ENCODE measurements at places on chromosomes 1 and 21. TPM values are rescaled to one million over a fixed set of nuclear protein-coding genes. Genes with fewer than 3 reads are reported as not detected.

GRCh38 chr1:110643879-110644472 is 30.8 kb downstream of the KCNA3 start:
- no peak for DNase-seq

The TMEM61 gene
- total RNA-seq: 7.1 TPM

GRCh38 chr1:70856201-70856600 is 191.4 kb downstream of the PTGER3 start:
- DNase-seq: no peak

The KLF17 gene
- not detected for total RNA-seq

DNA sequence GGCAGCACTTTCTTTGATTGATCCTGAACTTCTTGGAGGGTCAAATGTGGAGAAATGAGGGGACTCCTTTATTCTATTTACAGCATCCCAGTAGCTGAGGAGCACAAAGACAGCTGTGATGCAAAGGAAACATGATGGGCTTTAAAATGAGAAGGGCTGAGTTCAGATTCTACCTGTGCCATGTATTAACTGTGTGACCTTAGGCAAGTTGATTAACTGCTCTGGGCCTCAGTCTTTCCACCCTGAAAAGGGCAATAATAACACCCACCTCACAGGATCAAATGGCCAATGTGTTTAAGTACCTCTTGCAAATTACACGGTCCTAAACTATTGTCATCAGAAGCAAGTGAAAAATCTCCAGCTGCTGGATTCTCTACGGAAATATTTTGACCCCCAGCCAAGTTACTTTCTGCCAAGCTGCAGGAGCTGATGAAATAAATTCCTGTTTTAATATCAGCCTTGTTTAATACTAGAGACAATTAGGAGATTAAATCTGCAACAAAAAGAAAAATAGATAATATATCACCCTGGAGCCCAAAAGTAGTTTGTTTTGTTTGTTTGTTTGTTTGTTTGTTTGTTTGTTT is 15.7 kb downstream of the TMEM81 start:
- DNase-seq: no peak

DNA sequence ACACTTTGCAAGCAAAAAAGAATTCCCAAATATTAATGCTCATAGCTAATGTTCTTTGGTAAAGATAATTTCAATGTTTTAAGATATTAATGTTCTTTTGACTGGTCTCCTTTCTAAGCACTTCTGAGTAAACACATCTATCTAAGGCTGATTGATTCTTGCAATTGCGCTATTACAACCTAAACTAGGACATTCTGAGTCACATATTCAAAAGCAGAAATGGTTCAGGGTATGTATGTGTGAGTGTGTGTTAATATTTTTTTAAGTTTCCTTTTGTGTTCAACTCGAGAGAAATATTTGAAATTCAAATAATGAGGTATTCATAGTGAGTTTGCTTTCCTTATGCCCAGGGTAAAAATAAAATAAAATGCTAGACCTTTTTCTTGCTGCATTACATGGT is 203.6 kb upstream of the GRIK3 start:
- DNase-seq: no peak

- no peak for DNase-seq
Observed at GRCh38 chr1:101178688-101179491, 57.9 kb upstream of the S1PR1 start.

DNA sequence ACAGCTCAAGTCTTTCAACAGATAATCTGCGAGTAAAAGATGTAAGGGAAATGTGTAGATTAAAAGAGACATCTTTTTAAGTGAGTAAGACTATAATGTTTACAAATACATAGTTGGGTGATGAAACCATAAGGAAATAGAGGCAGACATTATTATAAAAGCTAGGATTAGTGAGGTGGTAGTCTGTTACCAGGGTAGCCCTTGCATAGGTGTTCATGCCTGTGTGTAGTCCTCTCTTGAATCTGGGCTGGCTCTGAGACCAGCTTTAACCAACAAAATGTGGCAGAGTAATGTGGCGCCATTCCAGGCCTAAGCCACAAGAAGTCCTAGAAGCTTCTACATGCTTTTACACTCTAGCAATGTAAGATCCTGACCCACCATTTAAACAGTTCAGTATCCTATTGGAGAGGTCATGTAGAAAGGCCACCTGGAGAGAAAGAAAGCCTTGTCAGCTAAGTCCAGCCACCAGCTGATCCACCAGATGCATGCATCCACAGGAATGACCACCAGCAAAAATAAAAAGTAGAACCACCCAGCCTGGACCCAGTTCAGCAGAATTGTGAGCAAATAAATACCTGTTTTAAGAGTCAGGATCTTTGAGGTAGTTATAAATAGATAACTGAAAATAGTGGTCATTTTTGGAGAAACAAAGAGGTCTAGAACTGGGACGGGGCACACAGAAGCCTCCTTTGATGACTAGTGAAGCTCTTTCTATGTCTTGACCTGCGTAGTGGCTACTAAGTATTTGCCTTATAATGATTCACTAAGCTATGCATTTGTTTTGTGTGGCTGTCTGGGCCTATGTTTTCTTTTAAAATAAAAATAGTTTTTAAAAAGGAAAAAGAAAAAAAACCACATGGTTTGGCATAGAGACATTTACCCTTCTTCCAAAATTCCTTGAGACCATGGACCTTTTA is 8.1 kb downstream of the NIBAN1 start:
- DNase-seq: no peak

The RHBDL2 gene
- 17.1 TPM for total RNA-seq

DNA sequence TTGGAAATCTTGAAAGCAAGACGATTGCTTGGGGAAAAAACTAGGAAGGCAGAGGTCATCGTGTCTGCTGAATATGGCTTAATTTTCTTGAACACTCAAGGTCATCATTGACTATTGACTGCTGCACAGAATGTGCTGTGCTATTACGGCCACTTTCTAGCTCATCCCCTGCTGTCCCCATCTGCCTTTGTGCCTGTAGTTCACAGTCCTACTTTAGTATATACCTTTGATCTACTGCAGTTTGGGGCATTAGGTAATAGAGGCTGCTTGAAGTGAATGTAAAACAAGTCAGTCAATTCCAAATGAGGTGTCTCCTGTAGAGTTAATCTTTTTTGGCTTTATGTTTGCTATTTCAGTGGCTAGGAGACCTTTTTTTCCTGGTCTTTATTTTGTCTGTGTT is 8.3 kb downstream of the RAB4A start:
- no peak for DNase-seq

- no peak for DNase-seq
Observed at GRCh38 chr21:39657091-39657689, 44.5 kb downstream of the B3GALT5 start.

GRCh38 chr1:37704966-37705365 is 12.7 kb downstream of the CDCA8 start:
- DNase-seq: no peak

DNA sequence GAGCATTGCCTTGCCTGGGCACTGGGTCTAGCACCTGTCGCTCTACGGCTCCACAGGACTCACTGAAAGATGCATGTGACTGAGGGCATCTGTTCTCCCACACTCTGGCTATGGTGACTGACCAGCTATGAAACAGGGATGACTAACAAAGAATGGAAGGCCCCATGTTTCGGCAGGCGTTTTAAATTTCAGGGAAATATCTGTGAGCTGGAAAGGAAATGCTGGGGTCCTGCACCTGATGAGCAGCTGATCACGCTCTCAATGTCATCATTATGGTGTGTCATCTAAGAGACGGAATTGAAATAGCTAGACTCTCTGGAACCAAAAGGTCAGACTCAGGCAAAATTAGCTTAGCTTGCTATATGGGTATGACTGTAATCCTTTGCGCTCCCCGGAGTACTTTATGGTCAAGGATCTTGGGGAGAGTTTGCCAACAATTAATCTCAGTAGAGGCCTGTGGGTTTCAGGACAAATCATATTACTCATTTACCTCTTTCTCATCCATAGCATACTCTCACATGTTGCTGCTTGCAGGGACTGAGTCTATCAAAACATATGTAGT is 24.5 kb upstream of the PALMD start:
- no peak for DNase-seq

- no peak for DNase-seq
Observed at GRCh38 chr21:41650526-41651145, 116.2 kb downstream of the RIPK4 start.

DNA sequence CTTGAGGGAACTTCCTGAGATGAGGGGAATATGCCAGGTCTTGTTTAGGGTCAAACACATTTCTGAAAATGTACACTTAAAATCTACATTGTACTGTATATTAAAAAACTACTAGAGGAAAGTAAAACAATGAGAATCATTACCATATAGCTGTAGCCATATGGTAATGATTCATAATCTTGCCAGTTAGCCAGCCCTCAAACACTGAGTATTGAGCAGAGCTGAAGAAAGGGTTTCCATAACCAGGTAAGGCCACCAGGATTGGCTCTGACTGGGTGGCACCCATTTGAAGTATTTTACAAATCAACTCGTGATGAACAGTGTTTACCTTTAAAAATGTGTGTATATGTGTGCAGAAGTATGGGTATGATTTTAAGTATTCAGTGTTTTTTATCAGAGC is 226.7 kb downstream of the SLC45A1 start:
- no peak for DNase-seq

The SH3BGRL3 gene
- total RNA-seq: 314 TPM

DNA sequence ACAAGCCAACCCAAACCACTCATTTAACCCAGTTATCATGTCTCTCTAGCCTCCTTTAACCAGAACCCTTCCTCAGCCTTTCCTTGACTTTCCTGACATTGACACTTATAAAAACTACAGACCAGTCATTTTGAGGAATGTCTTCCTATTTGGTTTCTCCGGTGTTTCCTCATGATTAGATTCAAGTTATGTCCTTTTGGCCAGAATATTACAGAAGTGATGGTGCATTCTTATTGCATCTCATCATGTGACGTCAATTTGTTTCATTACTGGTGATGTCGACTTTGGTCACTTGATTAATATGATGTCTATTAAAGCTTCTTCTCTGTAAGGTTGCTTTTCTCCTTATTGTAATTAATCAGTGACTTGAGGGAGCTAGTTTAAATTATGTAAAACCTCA is 6.1 kb upstream of the RCSD1 start:
- DNase-seq: no peak

The DENND2C gene
- total RNA-seq: 0.80 TPM

GRCh38 chr1:78683079-78683478 is 33.4 kb downstream of the IFI44 start:
- DNase-seq: no peak

- no peak for DNase-seq
Observed at GRCh38 chr1:50976111-50976889, 6.3 kb downstream of the CDKN2C start.

The RAB3B gene
- total RNA-seq: 3.3 TPM

DNA sequence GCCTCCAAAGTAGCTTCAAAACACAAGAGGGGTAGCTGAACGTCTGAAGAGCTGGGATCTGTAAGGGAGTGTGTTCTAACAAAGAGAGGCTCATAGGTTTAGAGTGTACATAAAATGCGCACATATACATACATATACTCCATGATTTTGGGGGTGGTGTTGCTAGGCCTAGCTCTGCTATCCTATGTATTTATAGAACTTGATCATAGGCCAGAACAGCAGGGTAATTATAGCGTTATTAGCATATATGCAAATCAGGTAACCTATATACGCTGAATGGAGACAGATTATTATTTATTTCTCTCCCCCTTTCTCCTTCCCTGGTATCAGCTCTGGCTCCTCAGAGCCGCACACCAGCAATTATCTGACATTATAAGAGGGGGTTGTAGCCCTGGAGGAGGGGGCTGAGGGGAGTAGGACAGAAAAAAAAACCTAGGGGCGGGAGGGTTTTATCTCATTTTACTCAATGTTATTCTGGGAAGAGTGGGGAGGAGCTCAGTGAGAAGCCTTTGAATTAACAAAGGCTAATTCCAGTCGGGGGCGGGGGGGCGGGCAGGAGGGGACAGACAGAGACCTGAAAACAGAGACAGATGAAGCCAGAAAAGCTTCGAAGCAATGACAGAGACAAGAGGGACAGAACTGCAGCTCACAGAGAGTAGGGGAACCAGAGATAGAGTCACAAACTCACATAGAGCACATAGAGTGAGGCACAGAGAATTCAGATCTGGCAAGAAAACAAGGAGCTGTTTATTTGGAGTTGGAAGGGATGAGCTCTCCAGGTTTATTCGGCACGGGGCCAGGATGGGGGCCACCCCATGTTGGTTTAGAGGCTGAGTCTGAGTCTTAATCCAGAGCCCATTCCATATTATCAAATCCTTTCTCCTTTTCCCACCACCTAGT is 63.0 kb downstream of the RHBG start:
- no peak for DNase-seq

DNA sequence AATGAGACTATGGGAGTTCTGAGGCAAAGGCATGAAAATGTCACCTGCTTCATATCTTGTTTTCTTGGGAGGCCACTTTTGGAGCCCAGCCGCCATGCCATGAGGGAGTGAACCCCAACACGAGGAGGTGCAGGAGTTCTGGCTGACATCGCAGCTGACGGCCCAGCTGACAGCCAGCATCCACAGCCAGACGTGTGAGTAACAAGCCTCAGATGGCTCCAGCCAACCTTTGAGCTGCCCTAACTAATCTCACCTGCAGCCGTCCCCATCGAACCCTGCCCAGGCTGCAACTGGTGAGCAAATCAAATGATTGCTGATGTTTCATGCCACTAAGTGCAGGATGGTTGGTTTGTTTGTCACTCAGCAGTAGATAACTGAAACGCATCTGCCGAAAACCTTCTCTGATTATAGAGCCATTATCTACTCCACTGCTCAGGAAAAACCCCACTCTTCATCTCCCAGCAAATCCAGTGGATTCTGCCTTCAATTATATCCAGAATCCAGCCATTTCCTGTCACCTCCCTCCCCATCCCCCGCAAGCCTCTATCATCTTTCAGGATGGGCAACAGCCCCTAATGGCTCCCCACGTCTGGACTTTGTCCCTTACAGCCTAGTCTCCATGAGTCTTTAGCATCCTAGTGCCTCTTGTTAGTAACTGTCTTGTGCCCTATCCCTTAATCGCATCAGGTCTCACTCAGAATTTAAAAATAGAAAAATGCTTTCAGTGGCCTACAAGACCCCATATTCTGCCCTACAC is 18.5 kb upstream of the RAB4A start:
- DNase-seq: no peak

DNA sequence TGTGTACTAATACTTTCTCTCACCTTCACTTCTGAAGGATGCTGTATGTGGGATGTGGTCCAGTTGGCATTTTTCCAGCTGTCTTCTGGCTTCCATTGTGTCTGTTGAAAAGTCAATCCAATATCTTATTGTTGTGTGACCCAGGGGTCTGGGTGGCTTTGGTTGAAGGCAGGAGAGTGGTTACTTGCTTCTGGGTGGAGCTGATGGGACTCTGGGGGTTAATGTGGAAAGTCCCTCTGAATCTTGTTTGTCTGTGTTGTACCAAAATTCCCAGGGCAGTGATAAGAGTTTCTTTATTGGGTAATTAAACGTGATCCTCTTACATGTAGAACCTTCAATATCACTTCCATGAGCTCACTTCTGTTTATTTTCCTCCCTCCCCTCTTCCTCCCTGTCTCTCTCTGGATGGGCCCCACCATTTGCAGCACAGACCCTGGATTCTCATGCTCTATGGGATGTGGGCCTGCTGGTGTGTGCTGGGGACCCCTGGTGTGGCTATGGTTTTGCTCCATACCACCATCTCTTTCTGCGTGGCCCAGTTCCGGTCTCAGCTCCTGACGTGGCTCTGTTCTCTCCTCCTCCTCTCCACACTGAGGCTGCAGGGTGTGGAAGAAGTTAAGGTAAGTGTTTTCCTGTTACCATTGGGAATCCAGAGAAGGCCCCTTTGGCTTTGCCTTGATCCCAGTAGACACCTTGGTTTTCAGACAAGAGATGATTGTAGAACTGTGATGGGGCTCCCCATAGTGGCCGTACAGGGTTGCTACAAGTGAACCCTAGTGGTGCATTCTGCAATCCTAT is 71.5 kb downstream of the HHAT start:
- peak; percentile 38 for DNase-seq

The HEYL gene
- total RNA-seq: 1.3 TPM

GRCh38 chr1:89630048-89630447 is 2.9 kb upstream of the LRRC8C start:
- no peak for DNase-seq

The KLHL21 gene
- total RNA-seq: 41.4 TPM

The COL6A2 gene
- 508 TPM for total RNA-seq
